ENCODE measurements at places on chromosomes 4 and X. TPM values are rescaled to one million over a fixed set of nuclear protein-coding genes. Genes with fewer than 3 reads are reported as not detected.

NLRP2B gene
- total RNA-seq = not detected

MXRA5 gene
- total RNA-seq = not detected

PCDH11X gene
- 0.07 TPM for total RNA-seq

SYTL5 gene
- not detected for total RNA-seq

NUP62CL gene
- 1.1 TPM for total RNA-seq

DCAF4L1 gene
- total RNA-seq = 0.90 TPM

ACTRT1 gene
- total RNA-seq = not detected

HSFX2 gene
- 0.45 TPM for total RNA-seq

CBR4 gene
- 21.6 TPM for total RNA-seq

FABP2 gene
- not detected for total RNA-seq

MAMLD1 gene
- total RNA-seq = 2.0 TPM

PRR32 gene
- total RNA-seq = not detected

EGF gene
- total RNA-seq = not detected

GSX2 gene
- not detected for total RNA-seq

LIMCH1 gene
- not detected for total RNA-seq

- peaks cover 89% of the 10 kb centered on the region for H3K4me1 ChIP-seq
- no peak for DNase-seq
- H3K27me3 ChIP-seq = no peaks in the 10 kb centered on the region
- peak overlapping the region; percentile 95 for H3K27ac ChIP-seq
- H3K36me3 ChIP-seq = peaks cover 26% of the 10 kb centered on the region
These were observed 12.2 kb downstream of the WDR1 start for GRCh38 chr4:10104211-10104990.

DNA sequence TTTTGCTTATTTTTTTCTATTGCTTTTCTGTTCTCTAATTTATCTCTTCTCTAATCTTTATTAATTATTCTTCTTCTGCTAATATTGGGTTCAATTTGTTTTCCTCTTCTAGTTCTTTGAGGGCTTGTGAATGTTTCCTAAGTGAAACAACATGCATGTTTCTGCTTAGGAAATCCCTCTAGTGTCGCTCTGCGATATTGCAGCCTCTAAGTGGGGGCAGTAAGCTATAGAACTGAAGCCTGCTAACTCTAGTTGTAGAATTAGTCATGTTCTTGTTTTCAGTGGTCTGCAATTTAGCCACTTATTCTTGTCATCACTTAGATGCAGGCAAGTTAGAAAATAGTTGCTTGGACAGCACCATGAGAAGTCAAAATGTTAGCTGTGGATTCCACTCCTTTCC, 222.6 kb downstream of the SPIN4 start:
- H3K4me1 ChIP-seq = no peaks in the 10 kb centered on the region
- no peak overlapping the region for H3K27ac ChIP-seq
- no peak overlapping the region for H3K4me3 ChIP-seq
- DNase-seq = no peak
- no peaks in the 10 kb centered on the region for H3K36me3 ChIP-seq

DNA sequence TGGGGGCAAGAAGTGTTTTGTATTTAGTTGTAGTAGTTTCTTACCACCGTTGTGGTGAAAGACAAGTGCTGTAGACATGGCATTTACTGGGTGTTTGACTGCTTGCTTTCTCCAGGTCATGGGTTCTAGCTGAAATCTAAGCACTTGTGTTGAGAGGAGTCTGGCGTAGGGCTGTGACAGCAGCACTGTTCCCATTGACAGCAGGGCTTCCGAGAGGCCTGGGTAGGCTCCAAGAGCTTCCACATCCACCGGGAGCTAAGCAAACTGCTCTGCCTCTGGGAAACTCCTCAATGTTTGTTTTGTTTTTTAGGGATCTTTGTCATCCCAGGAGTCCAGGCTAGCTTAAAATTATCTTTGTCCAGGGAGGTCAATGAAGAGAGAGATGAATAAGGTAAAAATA, 44.3 kb downstream of the BMPR1B start:
- no peak for DNase-seq
- H3K4me3 ChIP-seq = no peak overlapping the region
- no peak overlapping the region for H3K27ac ChIP-seq
- H3K27me3 ChIP-seq = no peaks in the 10 kb centered on the region

DNA sequence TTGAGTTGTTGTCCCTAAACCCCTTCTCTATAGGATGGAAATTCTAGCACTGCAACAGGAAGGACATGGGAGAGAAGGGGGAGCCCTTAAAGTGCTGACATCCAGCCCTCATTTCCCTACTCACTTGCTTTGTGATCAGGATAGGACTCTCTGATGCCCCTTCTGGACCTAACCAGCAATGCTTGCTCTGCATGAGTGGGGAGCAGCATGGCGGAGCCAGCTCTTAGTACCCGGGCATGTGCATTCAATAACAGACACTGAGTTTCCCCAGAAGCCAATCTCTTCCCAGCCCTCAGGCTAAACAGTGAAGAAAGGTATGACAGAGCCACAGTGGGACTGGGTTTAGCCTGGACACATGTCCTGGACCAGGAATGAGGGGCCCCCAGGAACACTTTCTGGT, 14.0 kb downstream of the SOD3 start:
- H3K36me3 ChIP-seq = no peaks in the 10 kb centered on the region
- H3K27me3 ChIP-seq = peaks cover 14% of the 10 kb centered on the region
- no peak overlapping the region for H3K4me3 ChIP-seq
- H3K4me1 ChIP-seq = no peaks in the 10 kb centered on the region
- no peak overlapping the region for H3K27ac ChIP-seq

DNA sequence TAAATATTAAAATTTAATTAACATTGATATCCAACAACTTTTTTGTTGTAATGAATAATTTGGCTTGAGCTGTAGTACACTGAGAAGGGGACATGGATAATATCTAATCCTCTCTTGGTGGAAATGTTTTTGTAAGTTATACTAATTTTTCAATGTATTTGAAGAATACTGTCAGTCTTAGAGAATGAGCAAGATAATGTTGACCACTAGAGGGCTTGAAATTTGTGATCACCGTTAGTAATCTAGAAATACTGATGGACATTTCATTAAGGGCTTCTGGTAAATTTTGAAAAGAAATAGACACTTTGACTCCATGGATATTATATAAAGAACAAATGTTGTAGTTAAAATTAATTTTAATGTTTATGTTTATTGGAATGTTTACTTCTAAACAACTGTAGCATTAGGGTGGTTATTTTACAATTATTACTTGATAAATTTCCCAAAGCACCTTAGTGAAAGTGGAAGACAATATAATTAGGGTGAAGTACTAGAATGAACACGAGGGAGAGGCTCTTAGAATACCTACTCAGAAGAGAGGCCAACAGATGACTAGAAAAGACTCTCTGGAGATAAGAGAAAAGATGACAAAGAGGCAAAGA, 20.0 kb upstream of the CAMK2D start:
- no peak overlapping the region for H3K4me3 ChIP-seq
- H3K4me1 ChIP-seq = peaks cover 23% of the 10 kb centered on the region
- no peak overlapping the region for H3K27ac ChIP-seq
- peaks cover 4% of the 10 kb centered on the region for H3K36me3 ChIP-seq

- no peaks in the 10 kb centered on the region for H3K36me3 ChIP-seq
- H3K4me3 ChIP-seq = no peak overlapping the region
- H3K4me1 ChIP-seq = no peaks in the 10 kb centered on the region
These were observed 194.3 kb downstream of the KIT start for GRCh38 chr4:54852054-54852453.

DNA sequence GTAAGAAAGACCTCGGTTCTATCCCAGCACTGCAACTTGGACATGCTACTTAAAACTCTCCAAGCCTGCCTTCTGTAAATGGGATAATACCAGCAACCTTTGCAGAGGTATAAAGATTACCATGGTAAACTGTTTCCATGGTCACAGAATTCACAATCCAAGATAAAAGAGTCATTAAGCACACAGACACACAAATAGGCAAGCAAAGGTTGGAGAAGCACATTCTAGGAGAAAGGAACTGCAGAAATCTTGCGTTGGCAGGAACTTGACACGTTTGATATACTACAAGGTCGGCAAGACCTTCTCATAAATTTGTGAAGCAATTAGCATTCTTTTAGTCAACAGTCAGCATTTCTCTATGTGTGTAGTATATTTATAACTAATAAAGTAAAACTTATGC, 12.3 kb upstream of the CHRNA9 start:
- no peaks in the 10 kb centered on the region for H3K27me3 ChIP-seq
- no peak for DNase-seq
- H3K27ac ChIP-seq = no peak overlapping the region
- peaks cover 13% of the 10 kb centered on the region for H3K4me1 ChIP-seq
- no peaks in the 10 kb centered on the region for H3K36me3 ChIP-seq
- no peak overlapping the region for H3K4me3 ChIP-seq

DNA sequence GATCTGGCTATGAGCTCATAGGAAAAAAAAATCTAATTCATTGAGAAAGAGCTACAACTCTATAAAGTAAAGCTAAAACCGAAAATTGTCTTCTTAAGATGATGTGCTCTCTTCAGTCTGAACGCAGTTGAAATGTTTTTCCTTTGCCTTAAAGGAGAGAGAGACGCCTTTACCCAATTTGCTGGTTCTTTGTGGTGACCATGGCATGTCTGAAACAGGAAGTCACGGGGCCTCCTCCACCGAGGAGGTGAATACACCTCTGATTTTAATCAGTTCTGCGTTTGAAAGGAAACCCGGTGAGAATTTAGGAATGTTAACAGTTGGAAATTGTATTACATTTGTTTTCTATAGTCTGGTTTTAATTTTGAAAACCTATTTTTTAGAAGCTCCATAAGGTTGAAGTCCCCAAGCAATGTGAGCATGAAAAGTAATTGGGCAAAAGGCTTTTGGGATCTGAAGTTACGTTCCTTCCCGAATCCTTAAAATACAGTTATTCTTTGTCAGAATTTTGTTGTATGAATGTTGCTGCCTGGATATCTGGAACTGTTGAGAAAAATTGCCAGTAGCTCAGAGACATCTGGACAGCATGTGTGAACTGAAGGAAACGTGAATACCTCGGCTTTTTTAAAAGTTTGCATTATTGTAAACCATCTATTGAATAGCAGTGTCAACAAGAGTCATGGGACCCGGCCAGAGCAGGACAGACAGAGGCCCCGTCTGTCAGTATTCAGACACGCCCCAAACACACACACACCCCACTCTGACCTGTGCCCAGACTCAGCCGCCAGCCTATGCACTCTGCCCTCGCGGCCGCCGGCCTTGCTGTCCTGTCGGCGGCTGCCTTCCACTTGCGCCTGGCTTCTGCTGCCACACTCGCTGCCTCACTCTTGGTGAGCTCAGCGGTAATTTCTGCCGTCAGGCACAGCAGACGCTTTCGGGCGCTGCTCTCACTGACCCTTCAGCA, 9.9 kb downstream of the PIGG start:
- H3K4me1 ChIP-seq = peaks cover 5% of the 10 kb centered on the region
- no peak overlapping the region for H3K4me3 ChIP-seq

GRCh38 chr4:1459722-1460511, 53.7 kb upstream of the NKX1-1 start:
- no peaks in the 10 kb centered on the region for H3K4me1 ChIP-seq
- no peak overlapping the region for H3K4me3 ChIP-seq
- no peaks in the 10 kb centered on the region for H3K36me3 ChIP-seq
- H3K27ac ChIP-seq = no peak overlapping the region
- peak; percentile 42 for DNase-seq
- peaks cover 23% of the 10 kb centered on the region for H3K27me3 ChIP-seq

DNA sequence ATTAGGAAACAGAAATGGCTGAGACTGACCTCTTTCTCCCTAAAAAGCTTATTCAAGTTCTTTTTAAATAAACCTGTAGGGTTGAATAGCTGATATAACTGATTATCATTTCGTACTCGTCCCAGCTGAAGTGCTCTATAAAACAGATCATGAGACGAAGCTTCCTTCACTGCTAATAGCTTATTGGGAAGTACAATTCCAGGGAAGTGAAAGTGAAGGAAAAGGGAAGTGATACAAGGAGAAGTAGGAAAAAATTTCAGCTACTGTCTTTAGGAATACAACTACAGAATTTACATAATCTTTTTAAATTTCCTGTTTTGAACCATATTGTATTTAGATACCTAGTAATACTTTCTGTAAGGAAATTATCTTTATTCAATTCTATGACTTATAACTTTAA, 103.0 kb downstream of the SNCA start:
- no peak overlapping the region for H3K4me3 ChIP-seq
- no peaks in the 10 kb centered on the region for H3K36me3 ChIP-seq
- H3K4me1 ChIP-seq = no peaks in the 10 kb centered on the region
- no peak for DNase-seq

- no peak overlapping the region for H3K27ac ChIP-seq
- DNase-seq = no peak
- peaks cover 15% of the 10 kb centered on the region for H3K27me3 ChIP-seq
These were observed 141.7 kb upstream of the SCML1 start for GRCh38 chrX:17595456-17596035.

DNA sequence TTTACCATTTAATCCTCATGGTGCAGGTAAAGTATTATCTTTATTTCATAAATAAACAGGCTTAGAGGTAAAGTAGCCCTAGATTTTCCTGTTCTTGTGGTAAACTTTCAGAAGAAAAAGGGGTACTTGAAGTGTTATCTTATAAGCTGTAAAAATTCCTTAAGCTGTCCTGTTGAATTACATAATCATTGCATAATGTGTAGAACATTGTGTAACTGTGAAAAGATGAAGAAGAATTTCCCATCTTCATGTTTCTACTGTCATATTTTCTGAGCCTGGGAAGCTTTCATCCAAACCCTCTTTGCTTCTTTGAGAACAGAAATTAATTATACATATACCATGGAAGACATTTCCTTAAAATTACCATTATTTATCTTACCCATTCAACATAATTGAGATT, 90.5 kb downstream of the ELOVL6 start:
- no peaks in the 10 kb centered on the region for H3K36me3 ChIP-seq
- peak overlapping the region; percentile 35 for H3K4me3 ChIP-seq
- DNase-seq = no peak
- no peaks in the 10 kb centered on the region for H3K27me3 ChIP-seq
- peak overlapping the region; percentile 79 for H3K27ac ChIP-seq

GRCh38 chrX:112678831-112679230, 907 bp downstream of the LHFPL1 start:
- H3K27ac ChIP-seq = peak overlapping the region; percentile 20
- H3K4me1 ChIP-seq = peaks cover 11% of the 10 kb centered on the region
- H3K4me3 ChIP-seq = peak overlapping the region; percentile 78

- no peaks in the 10 kb centered on the region for H3K36me3 ChIP-seq
- H3K27ac ChIP-seq = peak overlapping the region; percentile 73
- H3K27me3 ChIP-seq = no peaks in the 10 kb centered on the region
- peaks cover 41% of the 10 kb centered on the region for H3K4me1 ChIP-seq
These were observed 3.8 kb downstream of the MAEA start for GRCh38 chr4:1293531-1293941.

DNA sequence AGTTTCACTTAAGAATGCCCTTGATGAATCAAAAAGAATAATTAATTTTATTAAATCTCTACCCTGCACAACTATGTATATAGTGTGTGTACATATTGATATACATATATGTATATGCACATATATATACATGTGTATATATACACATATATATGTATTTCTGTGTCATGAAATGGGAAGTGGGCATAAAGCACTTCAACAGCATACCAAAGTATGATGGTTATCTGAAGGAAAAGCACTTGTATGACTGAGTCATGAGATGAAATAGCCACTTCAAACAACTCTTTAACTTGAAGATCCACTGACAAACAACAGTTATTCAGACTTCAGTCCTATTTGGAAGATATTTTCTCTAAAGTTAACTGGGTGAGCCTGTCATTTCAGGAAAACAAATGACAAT, 16.3 kb downstream of the RNF128 start:
- no peak for DNase-seq
- H3K27ac ChIP-seq = no peak overlapping the region
- no peak overlapping the region for H3K4me3 ChIP-seq

GRCh38 chr4:64781737-64782326, 372.6 kb upstream of the TECRL start:
- DNase-seq = no peak
- H3K4me1 ChIP-seq = no peaks in the 10 kb centered on the region
- H3K27me3 ChIP-seq = no peaks in the 10 kb centered on the region

Data from natural killer cell treated with Interleukin-12 subunit alpha and Interleukin-12 subunit beta and Interleukin-15 and Interleukin-18, amount 100 ng/mL, for 72 hours (primary cell).